Caudate nucleus (tissue), 63 donors: ENCODE measurements at places on chromosomes 4 and X.

DNA sequence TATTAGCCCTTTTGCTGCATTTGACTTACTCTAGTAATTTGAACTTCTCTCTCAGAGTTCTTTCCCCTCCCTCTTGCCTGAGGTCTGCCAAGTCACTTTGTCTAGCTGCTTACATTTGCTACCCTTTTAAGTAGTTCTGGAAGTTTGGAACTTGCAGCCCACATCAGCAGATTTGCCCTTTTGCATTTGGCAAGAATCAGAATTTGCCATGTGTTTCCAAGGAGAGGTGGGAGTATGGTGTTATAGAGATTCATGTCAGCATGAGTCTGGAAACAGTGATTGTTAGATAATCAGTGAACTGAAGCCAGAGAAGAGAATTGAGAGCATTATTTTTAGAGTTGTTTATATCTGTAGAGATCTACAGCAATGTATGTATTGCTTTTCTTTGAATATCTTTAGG, 52.1 kb downstream of the KLHL34 start:
- no peak for DNase-seq

GRCh38 chrX:133745349-133745748, 240.0 kb downstream of the GPC3 start:
- no peak for DNase-seq

- DNase-seq, result no peak
Measured at GRCh38 chrX:10677490-10677889, 57.1 kb upstream of the MID1 start.

DNA sequence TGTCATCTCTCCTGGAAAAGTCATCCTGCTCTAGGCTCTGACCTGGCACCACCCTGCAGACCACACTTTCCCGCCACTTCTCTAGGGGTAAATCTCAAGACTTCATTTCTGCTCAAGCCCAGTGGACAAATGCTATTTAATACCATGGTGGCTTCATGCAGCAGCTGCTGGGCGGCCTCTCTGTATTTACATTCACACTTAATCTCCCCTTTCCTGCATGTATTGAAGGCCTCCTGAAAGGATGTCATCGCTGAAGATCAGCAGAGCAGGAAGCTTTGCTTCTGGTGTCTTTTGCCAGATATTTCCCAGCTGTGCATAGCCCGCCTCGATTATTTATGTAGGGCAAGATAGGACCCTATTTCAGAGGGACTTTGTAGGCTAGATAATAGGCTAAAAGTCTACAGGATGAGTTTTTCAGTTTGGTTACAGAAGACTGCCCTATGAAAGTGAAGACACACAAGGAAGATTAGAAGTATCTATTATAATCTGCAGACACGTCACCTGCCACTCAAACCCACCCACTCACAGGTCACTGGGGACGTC, 17.2 kb downstream of the PROM1 start:
- no peak for DNase-seq

- DNase-seq, result no peak
Measured at GRCh38 chrX:34559325-34559724, 97.8 kb downstream of the TMEM47 start.

GRCh38 chrX:17984415-17984814, 123.3 kb upstream of the RAI2 start:
- DNase-seq, result no peak

DNA sequence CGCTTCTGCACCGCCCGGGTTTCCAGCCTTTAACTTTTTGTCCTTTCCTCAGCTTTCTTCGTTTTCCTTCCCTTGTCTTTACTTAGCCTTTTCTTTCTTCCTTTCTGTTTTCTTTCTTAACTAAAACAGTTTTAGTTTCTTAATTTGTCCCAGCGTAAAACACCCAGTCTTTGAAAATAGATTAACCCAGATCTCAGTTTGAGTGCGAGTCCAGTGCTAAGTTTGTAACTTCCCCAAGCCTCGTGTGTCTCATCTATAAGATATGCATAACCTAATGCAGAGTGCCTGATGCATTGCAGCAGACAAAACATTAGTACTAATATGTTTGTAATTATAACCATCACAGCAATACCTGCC, 460 bp upstream of the GEMIN8 start:
- no peak for DNase-seq

- DNase-seq, result no peak
Measured at GRCh38 chrX:8084006-8084405, 87.1 kb downstream of the VCX2 start.

- DNase-seq, result no peak
Measured at GRCh38 chrX:15645266-15645665, 19.3 kb downstream of the CLTRN start.

DNA sequence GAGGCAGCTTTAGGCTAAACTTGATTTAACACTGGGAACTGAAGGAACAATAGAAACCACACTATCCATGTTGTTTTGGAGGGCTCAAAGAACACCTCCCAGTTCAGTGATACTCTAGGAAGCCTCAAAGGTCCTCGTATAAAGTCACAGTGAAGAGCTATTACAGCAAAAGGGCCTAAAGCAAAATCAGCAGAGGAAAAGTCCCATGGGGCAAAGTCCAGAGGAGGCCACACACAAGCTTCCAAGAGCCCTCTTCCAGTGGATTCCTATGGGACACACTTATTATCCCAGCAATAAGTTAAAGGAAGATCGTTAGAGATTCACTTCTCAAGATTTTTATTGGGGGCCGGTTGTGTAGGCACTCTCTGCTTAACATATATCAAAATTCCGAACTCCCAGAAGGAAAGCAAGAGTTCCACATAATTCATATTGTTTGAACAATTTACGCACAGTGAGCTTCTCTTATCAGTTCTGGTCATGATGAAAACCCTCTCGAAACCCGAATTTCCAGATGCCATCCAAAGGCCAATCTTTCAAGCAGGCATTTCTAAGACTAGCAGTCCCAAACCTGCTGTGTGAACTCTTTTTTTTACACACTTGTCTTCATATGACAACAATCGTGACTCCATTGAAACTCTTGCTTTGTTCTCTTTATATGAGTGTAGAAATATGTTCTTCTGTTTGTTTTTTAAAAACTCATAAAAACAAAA, 53.7 kb downstream of the ANXA5 start:
- no peak for DNase-seq

DNA sequence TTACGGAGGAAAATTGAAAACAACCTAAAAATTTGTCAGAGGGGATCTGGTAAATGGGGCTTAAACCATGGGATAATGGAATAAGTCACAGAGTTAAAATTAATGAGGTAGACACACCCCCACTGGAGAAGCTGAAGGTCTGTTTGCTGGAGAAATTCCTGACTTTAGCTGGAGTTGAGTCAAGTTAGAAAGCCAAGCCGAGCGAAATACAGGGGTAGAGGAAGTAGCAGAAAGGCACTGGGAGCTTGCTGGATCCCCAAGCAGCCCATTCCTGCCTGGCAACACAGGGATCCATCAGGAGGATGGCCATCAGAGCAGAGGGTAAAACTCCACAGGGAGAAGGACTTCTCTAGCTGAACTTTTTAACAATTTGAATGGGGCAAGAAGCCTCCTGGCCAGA, 163.8 kb downstream of the ATRX start:
- no peak for DNase-seq

GRCh38 chr4:177185151-177185550, 124.5 kb upstream of the NEIL3 start:
- no peak for DNase-seq

GRCh38 chrX:149643496-149643895, 11.9 kb upstream of the TMEM185A start:
- DNase-seq, result no peak

GRCh38 chrX:138872537-138872936, 161.0 kb upstream of the FGF13 start:
- no peak for DNase-seq

DNA sequence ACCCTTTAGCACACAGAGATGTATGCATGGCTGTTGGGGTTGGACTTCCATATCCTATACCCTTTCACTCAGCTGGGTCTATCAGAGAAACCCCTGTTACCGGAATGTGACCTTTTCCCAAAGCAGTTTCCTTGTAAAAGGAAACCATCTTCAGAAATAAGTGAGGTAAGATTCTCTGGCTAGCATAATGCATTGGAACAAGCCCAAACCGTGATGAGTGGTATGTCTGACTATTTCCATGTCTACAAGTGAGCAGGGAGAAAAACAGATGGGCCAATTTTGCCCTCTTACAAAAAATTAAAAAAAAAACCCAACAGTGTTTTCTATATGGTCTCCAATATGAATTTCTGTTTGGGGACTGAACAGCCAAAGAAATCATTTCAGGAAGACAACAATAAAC, 283.9 kb downstream of the SMARCA1 start:
- no peak for DNase-seq

DNA sequence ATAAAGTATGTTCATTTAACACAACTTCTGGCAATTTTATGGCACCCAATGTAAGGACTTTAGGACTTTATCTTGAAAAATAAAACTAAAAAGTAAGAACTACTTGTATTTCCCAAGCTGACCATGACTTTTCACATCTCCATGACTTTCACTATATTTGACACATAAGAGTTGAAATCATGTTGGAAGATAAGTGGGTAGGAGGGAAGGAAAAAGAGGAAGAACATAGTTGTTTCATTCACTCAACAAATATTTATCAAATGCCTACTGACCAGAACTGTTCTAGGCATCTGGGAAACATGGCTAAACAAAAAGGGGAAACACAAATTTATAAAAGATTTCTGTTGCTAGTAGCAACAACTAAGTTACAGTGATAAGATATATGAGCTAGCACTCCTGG, 16.0 kb downstream of the SCLT1 start:
- no peak for DNase-seq

GRCh38 chrX:155997436-155997835, at the start of gene IL9R:
TSS of gene IL9R (plus strand) at chrX:155997696. CDS start at chrX:155997760, 64 bp downstream.
- no peak for DNase-seq

GRCh38 chr4:8847764-8848163, 23.9 kb downstream of the HMX1 start:
- DNase-seq, result no peak

GRCh38 chrX:55713631-55714030, 3.9 kb upstream of the RRAGB start:
- no peak for DNase-seq

DNA sequence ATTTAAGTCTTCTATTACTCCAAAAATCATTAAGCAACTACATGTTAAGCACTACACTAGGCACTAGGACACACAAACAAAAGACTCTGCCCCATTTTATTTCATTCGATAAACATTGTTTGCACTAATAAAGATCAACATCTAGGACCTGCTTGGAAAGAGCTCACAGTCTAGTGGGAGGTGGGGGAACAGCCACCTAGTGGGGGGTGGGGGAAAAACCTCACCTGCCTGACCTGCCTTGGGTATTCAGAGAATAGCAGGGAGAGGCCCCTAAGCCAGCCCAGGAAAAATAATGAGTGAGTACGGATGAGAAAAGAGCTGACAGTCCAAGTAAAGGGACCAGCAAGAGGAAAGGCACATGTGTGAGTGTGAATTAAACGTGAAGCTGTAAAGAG, 52.2 kb downstream of the PRDM5 start:
- DNase-seq, result no peak

- DNase-seq, result no peak
Measured at GRCh38 chr4:78613522-78614321, 62.2 kb downstream of the ANXA3 start.

DNA sequence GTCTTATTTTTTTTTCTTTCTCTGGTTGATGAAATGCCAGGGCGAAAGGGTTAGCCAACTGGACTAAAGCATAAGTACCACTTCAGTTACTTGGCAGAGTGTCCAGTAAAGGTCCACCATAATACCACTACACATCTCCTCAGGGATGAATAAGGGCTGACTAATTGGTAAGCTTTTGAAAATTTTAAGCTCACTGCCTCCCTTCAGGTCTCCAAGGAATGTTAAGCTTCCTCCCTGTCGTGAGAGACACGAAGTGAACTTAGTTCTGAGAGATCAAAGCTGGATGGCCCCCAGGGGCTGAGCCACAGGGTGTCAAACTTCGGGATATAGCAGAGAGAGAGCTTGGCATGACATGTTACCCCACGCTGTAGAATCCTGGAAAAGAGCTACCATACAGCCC, 111.4 kb downstream of the VSIG4 start:
- no peak for DNase-seq

DNA sequence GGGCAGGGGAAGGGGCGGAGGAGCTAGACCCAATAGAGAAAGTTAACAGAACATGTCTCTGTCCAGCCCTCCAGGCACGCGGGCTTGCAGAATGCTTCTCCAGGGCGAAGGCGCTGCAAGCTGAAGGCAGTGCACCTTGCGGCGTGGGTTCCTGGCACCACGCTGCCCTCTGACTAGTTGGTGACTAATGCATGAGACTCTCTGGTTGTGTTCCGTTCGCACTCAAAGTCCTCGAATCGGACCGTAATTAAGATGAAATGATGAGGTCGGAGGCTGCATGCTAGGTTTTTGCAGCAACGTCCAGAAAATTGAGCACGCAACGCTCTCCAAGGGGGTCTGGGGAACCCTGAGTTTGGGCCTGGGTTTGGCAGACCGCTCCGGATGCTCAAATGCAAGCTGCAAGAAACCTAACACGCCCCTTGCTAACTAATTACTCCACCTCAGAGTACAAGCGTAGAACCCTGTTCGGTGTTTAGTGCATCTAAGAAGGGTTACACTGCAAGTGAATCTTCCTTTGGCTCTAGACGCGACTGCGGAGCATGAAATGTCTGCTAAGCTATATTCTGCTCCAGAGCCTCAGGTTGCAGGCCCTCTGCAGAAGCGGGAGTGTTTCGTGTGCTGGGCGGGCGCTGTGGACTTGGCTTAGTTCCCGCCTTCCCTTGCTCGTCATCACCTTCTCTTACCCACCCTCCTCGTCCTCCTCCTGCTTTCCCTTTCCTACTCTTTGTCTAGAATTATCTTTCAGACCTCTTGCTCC, 57.1 kb upstream of the NKAP start:
- DNase-seq, result no peak

DNA sequence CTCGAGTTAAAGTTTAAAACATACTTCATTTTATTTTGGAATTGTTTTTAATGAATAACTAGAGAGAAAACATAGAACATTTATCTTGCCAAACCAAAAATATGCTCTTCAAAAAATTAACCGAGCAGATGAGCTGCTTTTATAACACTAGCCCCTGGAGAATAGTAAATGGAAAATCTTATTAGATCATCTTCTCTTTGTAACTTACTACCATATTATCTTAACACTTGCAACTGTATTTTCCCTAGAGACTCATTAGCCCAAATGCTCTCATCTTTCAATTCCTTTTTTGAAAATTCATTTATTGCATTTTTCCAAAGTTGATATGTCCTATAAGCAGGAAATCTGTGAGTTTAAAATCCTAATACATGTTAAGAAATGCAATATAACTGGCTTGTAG, 143.3 kb downstream of the CAMK2D start:
- DNase-seq, result no peak

DNA sequence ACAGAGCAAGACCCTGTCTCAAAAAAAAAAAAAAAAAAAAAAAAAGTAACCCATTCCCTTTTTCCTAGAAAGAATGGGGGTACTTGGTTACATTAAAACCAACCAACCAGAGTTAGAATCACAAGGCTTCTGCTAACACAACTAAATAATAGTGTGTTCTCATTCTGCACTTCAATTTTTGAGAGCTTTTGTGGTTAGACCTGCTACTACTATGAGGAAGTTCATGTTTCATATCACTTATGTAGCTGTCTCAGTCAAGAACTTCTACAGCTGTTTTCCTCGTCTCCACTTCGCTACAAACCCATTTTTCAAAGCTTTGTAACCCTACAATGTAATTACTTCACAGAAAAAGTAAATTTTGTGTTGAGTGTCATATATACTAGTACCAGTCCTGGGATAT, 58.3 kb downstream of the PDHA2 start:
- DNase-seq, result no peak

GRCh38 chr4:25098964-25099891, 61.0 kb downstream of the SEPSECS start:
- DNase-seq, result no peak
